ENCODE measurements at places on chromosomes 1 and 21. TPM values are rescaled to one million over a fixed set of nuclear protein-coding genes. Genes with fewer than 3 reads are reported as not detected.

GRCh38 chr1:57204942-57205787 lies 218.7 kb downstream of the DAB1 start:
- H3K4me3 ChIP-seq, result no peak overlapping the region
- H3K36me3 ChIP-seq, result no peaks in the 10 kb centered on the region
- DNase-seq, result no peak
- H3K27me3 ChIP-seq, result no peaks in the 10 kb centered on the region
- H3K27ac ChIP-seq, result no peak overlapping the region

DNA sequence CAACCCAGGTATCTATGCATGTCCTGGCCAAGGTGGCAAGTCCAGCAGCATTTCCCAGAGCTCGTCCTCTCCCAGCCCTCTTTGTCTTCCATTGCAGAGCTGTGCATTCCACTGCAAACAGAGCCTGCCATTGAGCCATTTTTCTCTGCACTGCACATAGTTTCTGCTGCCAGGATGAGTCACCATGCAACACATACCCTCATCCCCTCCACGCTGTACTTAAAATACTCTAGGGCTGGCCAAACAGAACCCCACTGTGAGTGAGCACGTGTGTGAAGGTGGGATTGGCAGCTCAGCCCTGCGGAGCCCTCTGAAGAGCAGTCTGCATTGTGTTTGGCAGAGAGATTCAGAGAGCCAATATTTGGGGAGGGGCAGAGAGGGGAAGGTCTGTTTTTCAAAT lies 3.9 kb upstream of the ATP1B1 start:
- peaks cover 33% of the 10 kb centered on the region for H3K4me1 ChIP-seq
- no peak for DNase-seq
- H3K27me3 ChIP-seq, result no peaks in the 10 kb centered on the region
- H3K36me3 ChIP-seq, result no peaks in the 10 kb centered on the region
- peak overlapping the region; percentile 9 for H3K4me3 ChIP-seq
- H3K27ac ChIP-seq, result peak overlapping the region; percentile 74

GRCh38 chr1:110309767-110310166 lies 29.4 kb upstream of the RBM15 start:
- peaks cover 9% of the 10 kb centered on the region for H3K4me1 ChIP-seq
- no peak overlapping the region for H3K4me3 ChIP-seq
- DNase-seq, result no peak
- H3K27ac ChIP-seq, result no peak overlapping the region
- H3K36me3 ChIP-seq, result no peaks in the 10 kb centered on the region
- H3K27me3 ChIP-seq, result no peaks in the 10 kb centered on the region

DNA sequence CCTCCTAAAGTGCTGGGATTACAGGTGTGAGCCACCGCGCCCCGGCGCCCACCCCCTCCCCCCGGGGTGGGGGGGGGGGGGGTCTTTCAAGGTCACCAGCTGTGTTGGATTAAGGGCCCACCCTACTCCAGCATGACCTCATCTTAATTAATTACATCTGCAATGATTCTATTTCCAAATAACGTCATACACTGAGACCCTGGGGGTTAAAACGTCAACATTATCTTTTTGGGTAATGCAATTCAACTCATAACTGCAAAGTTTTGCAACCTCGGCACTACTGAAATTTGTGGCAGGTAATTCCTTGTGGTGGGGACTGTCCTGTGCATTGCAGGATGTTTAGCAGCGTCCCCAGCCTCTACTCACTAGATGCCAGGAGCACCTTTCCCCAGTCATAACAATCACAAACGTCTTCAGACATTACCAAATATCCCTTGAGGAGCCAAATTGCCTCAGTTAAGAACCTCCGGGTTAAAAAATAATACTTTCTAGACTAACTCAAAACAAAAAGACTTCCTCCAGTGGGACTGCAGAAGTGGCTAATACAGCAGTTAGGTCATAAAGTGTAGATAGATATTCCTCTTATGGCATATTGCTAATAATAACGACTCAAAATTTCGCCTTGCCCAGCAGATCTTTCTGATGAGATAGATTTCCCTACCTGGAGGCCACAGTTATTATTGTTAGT lies 233.0 kb upstream of the KAZN start:
- peak overlapping the region; percentile 38 for H3K27ac ChIP-seq
- no peak overlapping the region for H3K4me3 ChIP-seq
- no peaks in the 10 kb centered on the region for H3K36me3 ChIP-seq
- peaks cover 26% of the 10 kb centered on the region for H3K4me1 ChIP-seq

DNA sequence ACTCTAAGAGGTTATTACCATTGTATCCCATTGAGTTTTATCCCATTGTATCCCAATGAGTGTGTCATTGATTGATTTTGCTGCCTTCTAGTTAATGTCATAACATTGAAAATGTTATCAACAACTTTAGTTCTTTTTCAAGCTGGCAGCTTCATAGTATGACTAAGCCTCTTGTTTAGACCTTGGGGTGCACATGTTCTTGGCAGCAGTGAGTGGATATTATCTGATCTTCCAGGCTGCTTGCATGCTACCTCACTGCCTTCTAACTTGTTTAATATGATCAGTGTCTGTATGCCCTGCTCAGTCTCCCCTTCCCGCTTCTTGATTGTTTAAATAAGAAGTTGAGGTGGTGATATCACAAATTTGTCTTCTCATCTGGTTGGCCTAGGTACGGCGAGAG lies 24.6 kb downstream of the NTPCR start:
- no peak for DNase-seq
- no peak overlapping the region for H3K4me3 ChIP-seq
- peaks cover 47% of the 10 kb centered on the region for H3K36me3 ChIP-seq
- no peak overlapping the region for H3K27ac ChIP-seq

GRCh38 chr1:31843506-31843905 lies 27.7 kb upstream of the SPOCD1 start:
- DNase-seq, result no peak
- H3K4me3 ChIP-seq, result no peak overlapping the region
- no peak overlapping the region for H3K27ac ChIP-seq
- H3K36me3 ChIP-seq, result no peaks in the 10 kb centered on the region
- H3K27me3 ChIP-seq, result no peaks in the 10 kb centered on the region

- no peaks in the 10 kb centered on the region for H3K4me1 ChIP-seq
- no peaks in the 10 kb centered on the region for H3K27me3 ChIP-seq
- no peak for DNase-seq
- no peak overlapping the region for H3K27ac ChIP-seq
These were observed 404.8 kb downstream of the KCTD3 start for GRCh38 chr1:215971793-215972441.

DNA sequence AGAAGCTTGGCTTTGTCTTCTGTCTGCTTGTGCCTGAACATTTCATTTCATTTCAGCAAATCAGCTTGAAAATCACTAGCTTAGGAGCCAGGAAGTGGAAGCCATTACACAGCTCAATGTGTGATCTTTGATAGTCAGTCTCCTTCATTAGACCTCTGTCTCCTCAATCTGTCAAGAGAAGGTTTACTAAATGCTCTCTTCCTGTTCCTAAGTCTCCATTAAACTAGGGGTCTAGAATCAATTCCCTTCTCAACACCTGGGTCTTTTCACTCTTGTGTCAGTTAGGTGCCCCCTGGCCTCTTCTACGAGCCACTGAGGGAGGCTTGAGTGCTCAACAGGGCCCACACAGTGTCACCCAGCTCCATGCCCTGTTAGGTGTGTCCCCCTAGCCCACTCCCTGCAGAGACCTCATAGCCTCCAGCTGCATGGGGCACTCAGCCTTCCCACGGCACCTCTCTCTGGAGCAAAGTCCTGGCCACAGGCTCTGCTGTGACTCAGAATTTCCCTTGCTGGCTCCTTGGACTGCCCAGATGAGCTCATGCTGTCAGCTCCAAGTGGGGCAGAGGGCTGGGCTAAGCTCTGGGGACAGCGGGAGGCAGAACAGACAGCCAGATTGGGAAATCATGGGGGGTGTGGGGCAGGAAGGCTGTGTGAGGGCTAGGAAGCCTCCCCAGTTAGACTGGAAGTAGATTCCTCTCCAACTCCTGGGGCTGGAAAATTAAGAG lies 115.7 kb upstream of the IPO9 start:
- DNase-seq, result peak; percentile 98
- H3K27ac ChIP-seq, result peak overlapping the region; percentile 88
- H3K4me1 ChIP-seq, result peaks cover 86% of the 10 kb centered on the region
- H3K27me3 ChIP-seq, result no peaks in the 10 kb centered on the region

- H3K4me1 ChIP-seq, result peaks cover 4% of the 10 kb centered on the region
- peaks cover 63% of the 10 kb centered on the region for H3K27me3 ChIP-seq
- no peak for DNase-seq
- H3K27ac ChIP-seq, result no peak overlapping the region
- H3K4me3 ChIP-seq, result no peak overlapping the region
These were observed 2.1 kb downstream of the C1orf167 start for GRCh38 chr1:11764115-11764514.

DNA sequence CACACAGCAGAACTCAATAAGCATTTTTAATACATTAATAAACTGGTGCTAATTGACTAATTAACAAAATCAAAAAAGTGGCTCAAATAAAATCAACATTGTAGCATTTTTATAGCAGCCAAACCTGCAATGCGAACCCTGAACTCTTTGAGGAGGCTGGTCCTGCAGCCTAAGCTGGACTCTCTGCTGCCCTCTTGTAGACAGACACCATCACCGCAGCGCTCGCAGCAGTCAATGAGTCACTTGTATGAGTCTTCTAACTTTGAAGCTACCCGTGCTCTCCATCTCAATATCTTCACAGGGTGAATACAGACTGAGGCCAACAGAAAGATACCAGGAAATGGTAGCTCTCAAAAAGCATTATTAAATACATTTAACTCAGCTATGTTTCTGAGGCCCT lies 9.7 kb upstream of the KRTAP7-1 start:
- DNase-seq, result no peak
- H3K27ac ChIP-seq, result no peak overlapping the region
- H3K4me1 ChIP-seq, result no peaks in the 10 kb centered on the region
- no peaks in the 10 kb centered on the region for H3K27me3 ChIP-seq
- no peak overlapping the region for H3K4me3 ChIP-seq
- H3K36me3 ChIP-seq, result no peaks in the 10 kb centered on the region

- H3K4me3 ChIP-seq, result no peak overlapping the region
- DNase-seq, result no peak
- H3K4me1 ChIP-seq, result no peaks in the 10 kb centered on the region
- no peaks in the 10 kb centered on the region for H3K27me3 ChIP-seq
These were observed 22.4 kb downstream of the PRCC start for GRCh38 chr1:156789621-156790318.

- no peak overlapping the region for H3K27ac ChIP-seq
- H3K27me3 ChIP-seq, result no peaks in the 10 kb centered on the region
- no peak for DNase-seq
- peaks cover 10% of the 10 kb centered on the region for H3K4me1 ChIP-seq
- H3K4me3 ChIP-seq, result no peak overlapping the region
- H3K36me3 ChIP-seq, result no peaks in the 10 kb centered on the region
These were observed 12.8 kb upstream of the LMX1A start for GRCh38 chr1:165369255-165369848.

DNA sequence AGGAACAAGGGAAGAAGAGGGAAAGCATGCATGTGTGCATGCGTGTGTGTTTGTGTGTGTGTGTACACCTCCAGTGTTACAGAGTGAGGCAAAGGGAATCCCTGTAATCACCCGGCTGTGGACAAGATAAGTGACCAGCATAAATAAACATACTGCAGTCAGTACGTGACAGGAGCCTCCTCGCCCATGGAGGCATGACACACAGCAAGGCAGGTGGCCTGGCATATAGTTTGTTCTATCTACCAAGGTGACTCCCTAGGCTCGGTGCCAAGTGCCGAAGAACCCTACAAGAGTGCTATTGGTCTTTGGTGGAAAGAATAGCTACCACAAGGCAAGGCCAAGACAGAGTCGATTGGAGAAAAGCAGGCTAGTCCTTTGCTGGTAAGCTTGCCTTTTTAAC lies 31.7 kb upstream of the HEATR1 start:
- H3K4me1 ChIP-seq, result no peaks in the 10 kb centered on the region
- no peak for DNase-seq
- no peak overlapping the region for H3K4me3 ChIP-seq
- H3K27me3 ChIP-seq, result no peaks in the 10 kb centered on the region

DNA sequence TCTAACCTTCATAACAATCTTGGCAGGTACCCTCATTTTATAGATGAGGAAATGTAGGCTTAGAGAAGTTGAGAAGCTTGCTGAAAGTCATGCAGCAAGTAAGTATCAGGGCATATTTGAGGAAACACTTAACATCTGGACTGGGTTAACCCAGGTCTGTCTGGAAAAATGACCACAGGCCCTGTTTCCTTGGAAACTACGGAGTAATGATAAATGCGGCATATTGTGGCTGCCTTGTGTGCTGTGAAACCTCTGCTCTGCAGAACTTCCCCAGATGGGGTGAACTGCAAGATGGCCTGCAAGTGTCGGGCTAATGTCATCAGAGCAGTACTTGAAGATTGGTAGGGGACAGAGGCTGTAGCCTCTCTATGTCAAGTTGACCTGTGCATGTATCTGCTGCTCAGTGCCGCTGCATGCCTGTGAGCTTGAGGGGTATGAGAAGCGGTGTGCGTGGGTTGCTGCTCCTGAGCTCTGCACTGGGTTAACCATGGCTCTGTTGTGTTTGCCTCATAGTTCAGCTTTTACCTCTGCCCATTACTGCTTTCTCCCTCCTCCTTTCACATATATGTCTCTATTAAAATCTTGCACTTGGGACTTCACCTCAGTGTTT lies 83.1 kb downstream of the WDR3 start:
- no peak overlapping the region for H3K27ac ChIP-seq
- no peak for DNase-seq
- H3K4me1 ChIP-seq, result no peaks in the 10 kb centered on the region
- H3K27me3 ChIP-seq, result no peaks in the 10 kb centered on the region
- H3K4me3 ChIP-seq, result no peak overlapping the region

DNA sequence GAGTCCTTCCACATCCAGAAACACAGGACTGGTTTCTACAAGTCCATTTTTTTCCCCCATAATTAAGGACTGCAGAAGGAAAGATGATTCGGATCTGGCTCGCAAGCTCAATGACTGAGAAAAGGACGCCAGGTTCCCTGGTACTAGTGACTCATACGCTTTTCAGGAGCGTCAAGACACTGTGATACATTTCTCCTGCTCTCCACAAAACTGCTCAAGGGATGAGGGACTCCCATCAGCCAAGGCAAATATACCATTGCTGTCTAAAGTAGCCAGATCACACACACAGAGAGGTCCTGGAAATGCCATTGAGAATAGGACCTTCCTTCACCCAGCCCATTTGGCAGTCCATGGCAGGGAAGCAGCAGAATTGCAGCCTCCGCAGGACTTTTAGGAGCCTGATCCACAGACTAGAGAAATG lies 253.6 kb upstream of the IRF2BP2 start:
- H3K4me1 ChIP-seq, result peaks cover 48% of the 10 kb centered on the region
- H3K27me3 ChIP-seq, result no peaks in the 10 kb centered on the region
- H3K27ac ChIP-seq, result peak overlapping the region; percentile 73
- no peak for DNase-seq
- no peak overlapping the region for H3K4me3 ChIP-seq

DNA sequence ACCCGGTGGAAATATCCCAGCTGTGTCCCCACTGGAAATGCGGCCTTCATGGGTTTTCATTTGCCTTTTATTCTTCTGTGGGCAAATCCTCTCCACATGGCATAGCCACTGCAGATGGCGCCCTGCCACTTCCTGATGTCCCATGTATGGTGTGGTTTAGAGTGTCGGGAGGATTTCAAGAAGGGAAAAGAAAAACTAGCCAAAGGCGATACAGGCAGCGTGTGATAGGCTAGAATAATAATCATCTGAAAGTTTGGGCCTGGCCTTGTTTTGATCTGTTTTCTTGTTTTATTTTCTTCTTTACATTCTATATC lies 123.6 kb downstream of the PEX14 start:
- no peaks in the 10 kb centered on the region for H3K27me3 ChIP-seq
- H3K36me3 ChIP-seq, result no peaks in the 10 kb centered on the region
- DNase-seq, result no peak
- H3K4me3 ChIP-seq, result no peak overlapping the region
- no peak overlapping the region for H3K27ac ChIP-seq

Gene CNKSR1
- total RNA-seq, result 2.1 TPM

Gene SLC25A33
- 15.6 TPM for total RNA-seq

Gene INSRR
- total RNA-seq, result not detected

Gene AADACL3
- total RNA-seq, result not detected

Gene AMY2A
- not detected for total RNA-seq

Gene MACF1
- 571 TPM for total RNA-seq

Data from esophagus muscularis mucosa (tissue), 4 donors.